CD4-positive, CD25-positive, alpha-beta regulatory T cell (primary cell): ENCODE measurements at places on chromosomes 2 and 18. TPM values are rescaled to one million over a fixed set of nuclear protein-coding genes. Genes with fewer than 3 reads are reported as not detected.

MORN2 gene
- total RNA-seq: 1.5 TPM

REG3G gene
- not detected for total RNA-seq

SETBP1 gene
- 1.6 TPM for total RNA-seq

CNDP1 gene
- total RNA-seq: 0.15 TPM

TMEM198 gene
- total RNA-seq: 0.62 TPM

KCNS3 gene
- not detected for total RNA-seq

WDR12 gene
- 8.3 TPM for total RNA-seq

VIL1 gene
- total RNA-seq: 2.1 TPM

CHPF gene
- 4.5 TPM for total RNA-seq

UGT1A3 gene
- not detected for total RNA-seq

ACADL gene
- total RNA-seq: not detected

GRCh38 chr2:213125646-213126347 lies 25.6 kb downstream of the IKZF2 start:
- DNase-seq: no peak

GRCh38 chr18:5975111-5976002 lies 80.0 kb upstream of the TMEM200C start:
- DNase-seq: no peak

GRCh38 chr18:47932603-47933002 lies 2.1 kb upstream of the SMAD2 start:
- no peak for DNase-seq

DNA sequence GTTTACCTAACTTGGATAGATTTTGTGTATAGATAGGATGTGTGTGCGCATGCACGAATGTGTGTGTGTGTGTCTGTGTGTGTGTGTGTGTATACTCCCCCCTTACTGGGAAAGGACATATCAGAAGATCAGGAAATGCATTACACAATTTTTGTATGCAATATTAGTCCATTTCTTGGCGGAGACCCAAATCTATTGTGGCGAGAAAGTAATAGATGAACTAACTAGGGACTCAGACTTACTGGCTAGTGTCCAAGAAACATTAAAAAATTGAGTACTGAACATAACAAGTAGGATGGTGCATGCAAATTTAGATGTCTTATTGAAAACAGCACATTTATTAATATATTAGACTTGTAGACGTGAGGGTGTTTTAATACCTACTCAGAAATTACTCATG lies 1036.5 kb upstream of the FANCL start:
- DNase-seq: no peak

DNA sequence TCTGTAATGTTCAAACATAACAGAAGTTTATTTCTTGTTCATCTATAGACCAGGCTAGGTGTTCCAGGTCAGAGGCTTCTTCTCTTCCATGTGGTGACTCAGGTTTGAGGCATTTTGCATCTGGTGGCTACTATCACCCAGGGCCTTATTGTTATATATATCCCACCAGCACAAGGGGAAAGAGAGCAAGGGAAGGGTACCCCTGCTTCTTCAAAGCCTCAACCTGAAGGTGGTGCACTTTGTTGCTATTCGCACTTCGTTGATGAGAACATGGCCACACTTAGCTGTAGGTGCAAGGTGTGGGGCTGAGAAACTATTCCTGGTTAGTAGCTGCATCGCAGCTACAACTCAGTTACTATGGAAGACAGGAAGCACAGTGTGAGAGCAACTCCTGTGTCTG lies 27.4 kb upstream of the SLC3A1 start:
- DNase-seq: no peak

- no peak for DNase-seq
These were observed 40.6 kb upstream of the INHBB start for GRCh38 chr2:120305296-120305695.

DNA sequence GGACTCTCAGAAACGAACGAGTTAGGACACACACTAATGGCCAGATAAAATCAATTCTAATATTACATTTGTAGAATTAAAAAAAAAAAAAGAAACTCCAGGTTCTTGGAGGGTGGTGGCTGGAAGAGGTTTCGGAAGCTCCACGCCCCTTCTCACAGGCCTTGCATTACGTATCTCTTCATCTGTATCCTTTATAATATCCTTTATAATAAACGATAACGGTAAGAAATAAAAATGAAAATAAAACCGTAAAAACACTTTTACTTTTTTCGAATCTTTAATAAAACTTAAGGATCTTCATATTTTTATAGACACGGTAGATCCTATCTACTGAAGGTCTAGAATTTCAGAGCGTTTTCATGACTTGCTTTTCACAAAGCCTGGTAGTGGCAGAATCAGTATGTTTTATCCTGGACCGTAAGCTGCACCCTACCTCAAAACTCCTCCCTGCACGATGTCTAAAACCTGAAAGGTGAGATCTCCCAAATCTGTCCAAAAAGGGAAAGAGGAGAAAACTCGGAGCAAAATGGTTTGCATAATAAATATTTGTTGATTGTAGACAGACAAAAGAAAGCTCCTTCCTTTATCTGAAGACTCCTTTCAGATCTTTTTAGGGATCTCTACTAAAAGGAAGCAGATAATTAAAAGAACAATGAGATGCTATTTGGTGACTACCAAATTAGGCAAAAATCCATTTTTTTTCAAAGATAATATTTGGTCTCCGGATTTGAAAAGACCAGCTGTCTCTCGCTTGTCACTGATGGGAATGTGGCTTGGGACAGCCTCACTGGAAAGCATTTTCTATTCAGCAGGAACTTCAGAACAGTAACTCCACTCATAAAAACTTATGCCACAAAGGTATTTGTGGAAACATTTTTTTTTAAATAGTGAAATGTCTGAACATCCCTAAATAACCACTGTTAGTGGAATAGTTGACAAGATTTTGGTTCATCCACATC lies 2.0 kb upstream of the CXCR4 start:
- DNase-seq: no peak

- no peak for DNase-seq
These were observed 219.2 kb upstream of the UBE2E3 start for GRCh38 chr2:180761224-180761623.

DNA sequence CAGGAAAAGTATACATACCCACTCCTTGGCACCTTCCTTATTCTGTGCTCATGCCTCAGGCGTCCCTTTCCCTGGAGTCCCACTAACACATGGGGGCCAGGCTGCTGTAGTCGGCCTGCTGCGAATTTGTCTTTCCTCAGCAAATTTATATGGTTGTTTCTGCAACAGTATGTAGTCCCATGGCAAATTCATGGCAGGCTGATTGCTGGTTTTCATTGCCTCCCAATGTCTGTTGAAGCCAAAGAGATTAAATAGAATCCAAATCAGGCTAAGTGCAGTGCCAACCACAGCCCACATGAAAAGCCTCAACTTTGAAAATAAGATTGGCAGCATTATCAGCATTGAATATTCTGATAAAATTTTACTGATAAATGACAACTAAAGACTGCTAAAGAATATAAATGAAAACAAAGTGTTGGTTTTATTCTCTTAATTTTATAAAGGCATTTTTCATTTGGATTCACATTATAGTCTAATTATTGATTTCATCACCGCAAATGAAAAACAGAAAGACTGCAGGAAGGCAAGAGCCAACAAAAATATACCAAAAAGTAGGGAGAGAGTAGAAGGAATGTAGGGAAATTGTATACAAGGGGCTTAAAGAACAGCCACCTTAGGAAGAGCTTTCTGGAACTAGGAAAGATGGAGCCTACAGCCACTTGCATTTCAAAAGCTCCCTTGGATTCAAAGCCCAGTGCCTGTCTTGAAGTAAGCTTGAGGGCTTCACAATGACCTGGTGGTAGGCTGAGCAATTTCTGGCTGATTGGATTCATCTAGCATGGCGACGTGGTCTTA lies 283.7 kb upstream of the MMADHC start:
- DNase-seq: no peak

- no peak for DNase-seq
These were observed 43.2 kb downstream of the CRACDL start for GRCh38 chr2:98892871-98893270.

DNA sequence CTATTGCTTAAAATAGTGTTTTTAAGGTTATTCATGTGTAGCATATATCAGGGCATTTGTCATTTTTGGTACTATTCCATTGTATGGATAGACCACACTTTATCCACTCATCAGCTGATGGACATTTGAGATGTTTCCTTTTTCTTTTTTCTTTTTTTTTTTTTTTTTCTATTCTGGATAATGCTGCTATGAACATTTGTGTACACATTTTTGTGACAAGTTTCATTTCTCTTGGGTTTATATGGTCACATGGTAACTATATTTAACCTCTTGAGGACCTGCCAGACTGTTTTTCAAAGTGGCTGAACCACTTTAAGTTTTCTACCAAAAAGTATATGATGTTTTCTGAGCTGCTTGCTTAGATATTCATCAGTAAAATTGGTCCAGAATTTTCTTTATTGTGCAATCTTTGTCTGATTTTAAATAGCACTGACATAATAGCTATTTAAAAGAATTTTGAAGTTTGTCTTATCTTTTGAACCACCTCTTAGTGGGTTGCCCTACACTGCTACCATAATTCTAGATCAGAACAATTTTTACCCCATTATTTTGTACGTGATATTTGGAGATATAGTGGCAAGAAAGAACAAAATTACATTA lies 219.4 kb upstream of the SIX3 start:
- no peak for DNase-seq

GRCh38 chr18:71707985-71708500 lies 836.1 kb downstream of the CBLN2 start:
- DNase-seq: no peak

DNA sequence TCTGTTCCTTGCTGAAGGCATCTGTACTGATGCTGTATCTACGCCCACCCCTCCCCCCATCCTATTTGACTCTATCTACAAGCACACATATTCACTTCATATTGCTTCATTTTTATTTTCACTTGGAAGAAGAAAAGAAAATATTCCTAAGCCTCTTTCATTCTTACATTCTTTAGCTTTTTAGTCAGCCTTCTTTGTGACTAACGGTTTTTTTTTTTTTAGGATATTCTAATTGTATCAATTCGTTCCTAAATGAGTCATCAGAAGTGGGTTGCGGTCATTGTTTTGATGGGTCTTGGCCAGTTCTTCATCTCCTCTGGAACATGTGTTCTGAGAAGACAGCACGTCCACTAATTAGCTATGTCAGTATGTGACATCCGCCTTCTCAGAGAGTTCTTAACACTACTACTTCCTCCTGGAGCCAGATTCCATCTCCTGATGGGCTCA lies 88.7 kb downstream of the MYO1B start:
- DNase-seq: no peak

- DNase-seq: no peak
These were observed 5.5 kb downstream of the GCKR start for GRCh38 chr2:27502142-27502541.

- DNase-seq: no peak
These were observed 117.7 kb upstream of the ACVR1C start for GRCh38 chr2:157746234-157746950.
